ENCODE measurements at places on chromosomes 3 and 15.

- no peak for DNase-seq
Observed at GRCh38 chr3:25508433-25508832, 80.4 kb downstream of the RARB start.

- DNase-seq: no peak
Observed at GRCh38 chr15:50440932-50441331, 16.7 kb downstream of the USP8 start.

DNA sequence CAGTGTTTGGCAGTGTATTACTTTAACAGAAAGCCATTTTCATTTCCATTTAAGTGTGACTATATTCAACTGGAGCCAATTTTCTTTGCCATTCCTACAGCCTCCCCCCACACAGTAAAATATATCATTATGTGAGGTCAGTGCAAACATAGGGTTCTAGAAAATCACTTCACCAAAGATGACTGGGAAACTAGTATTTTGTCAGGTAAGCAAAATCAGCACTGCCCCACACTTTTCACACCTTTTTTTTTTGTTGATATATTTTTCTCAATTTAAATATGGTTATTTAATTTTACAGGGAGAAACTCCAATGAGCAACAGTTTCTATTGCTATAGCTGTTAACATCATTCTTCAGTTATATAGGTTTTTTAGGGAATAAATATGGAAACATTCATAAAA lies 29.7 kb downstream of the MKRN2OS start:
- no peak for DNase-seq

DNA sequence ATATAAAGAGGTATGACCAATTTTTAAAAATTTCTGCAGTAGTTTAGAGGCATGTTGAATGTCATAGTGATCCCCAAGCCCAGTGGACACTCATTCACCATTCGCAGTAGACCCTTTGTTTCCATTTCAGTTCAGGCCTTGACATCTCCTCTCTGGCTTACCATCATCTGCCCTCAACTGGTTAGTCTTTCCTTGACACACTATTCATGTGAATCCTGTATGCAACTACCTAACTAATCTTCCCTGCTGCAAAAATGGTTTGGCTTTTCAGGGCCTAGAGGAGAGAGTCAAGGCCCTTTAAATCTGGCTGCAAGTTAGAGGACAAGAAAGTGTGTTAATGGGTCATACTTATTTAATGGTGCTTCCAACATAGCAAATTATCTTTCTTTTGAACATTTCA lies 10.9 kb downstream of the APH1B start:
- DNase-seq: no peak

- peak; percentile 7 for DNase-seq
Observed at GRCh38 chr15:37682304-37682703, 252.1 kb upstream of the TMCO5A start.

- no peak for DNase-seq
Observed at GRCh38 chr15:42848846-42849245, 71.7 kb downstream of the TTBK2 start.

- DNase-seq: no peak
Observed at GRCh38 chr15:88303395-88303794, 46.9 kb upstream of the NTRK3 start.

GRCh38 chr3:46750555-46751038 lies 32.9 kb upstream of the PRSS50 start:
- no peak for DNase-seq

DNA sequence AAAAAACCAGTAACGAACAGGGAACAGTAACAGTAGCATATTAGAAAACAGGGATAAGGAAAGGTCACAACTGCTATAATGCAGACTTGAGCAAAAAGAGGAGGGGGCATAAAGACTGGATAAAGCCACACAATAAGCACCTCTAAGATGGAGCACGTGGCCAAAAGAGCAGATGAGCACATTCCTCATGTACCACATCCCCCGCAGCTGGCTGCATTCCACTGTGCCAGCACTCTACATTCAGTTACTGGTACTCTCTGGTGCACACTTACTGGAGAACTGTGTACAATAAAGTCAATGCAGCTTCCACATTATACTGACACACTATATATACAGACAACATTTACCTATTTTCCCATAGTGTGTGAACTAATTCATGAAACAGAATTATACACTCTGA lies 64.7 kb downstream of the UBE3A start:
- no peak for DNase-seq

GRCh38 chr3:123652342-123652984 lies 67.6 kb upstream of the HACD2 start:
- DNase-seq: peak; percentile 70

DNA sequence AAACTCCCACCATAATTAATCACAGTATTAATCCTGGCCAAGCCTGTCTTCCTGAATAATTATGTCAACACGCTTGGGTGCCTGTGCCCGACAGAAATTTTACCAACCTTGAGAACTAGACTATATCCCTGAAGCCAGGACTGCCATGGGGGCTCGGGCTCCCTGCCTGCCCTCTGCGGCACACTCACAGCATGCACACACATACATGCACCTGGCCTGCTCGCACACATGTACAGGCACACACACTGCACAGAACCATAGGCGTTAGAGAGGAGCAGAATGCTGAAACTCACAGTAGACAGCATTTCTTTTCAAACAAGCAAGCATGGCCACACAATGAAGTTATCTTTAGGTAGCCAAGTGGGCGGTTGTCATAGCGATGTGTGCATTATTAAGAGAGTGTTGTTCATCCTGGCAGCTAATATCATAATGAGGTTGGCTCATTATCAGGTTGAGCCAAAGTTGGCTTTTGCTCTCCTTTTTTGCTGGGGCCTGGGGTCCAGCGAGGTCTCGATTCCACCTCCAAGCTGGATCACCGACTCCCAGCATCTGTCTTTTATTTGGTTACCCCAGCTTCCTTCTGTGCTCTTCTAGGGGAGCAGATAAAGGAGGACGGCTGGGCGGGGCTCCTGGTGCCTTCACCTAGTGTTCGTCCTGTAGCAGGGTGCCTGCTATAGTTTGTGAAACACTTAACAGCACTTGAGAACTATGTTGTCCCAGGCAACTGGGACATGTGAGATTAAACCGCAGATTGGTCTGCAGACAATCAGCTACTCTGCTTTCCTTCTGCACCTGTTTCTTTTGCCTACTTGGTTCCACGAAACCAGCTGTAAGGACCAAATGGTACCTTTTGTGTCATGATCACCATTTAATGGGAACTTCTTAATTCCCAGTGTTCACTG lies 91.4 kb downstream of the ZNF621 start:
- DNase-seq: no peak

DNA sequence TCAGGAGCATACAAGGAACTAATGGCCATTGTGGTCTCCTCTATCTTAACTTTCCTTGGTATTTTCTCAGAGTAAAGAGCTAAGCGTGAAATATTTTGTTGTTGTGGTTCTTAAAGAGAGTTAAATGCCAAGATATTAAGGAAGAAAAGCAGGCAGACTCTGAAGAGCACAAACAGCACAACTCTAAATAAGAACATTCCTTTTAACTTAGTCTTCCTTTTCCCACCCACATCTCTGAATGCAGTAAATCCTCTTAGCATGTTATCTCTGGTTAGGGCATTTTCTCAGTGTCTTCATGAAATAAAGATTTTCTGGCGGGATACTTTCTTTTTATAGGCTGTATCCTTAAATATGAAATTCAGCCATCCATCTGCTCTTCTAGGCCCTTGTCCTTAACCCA lies 1.5 kb downstream of the GPR87 start:
- DNase-seq: no peak

- no peak for DNase-seq
Observed at GRCh38 chr15:69863446-69863845, 234.3 kb downstream of the TLE3 start.

GRCh38 chr3:185733980-185734724 lies 90.7 kb downstream of the IGF2BP2 start:
- DNase-seq: peak; percentile 90

DNA sequence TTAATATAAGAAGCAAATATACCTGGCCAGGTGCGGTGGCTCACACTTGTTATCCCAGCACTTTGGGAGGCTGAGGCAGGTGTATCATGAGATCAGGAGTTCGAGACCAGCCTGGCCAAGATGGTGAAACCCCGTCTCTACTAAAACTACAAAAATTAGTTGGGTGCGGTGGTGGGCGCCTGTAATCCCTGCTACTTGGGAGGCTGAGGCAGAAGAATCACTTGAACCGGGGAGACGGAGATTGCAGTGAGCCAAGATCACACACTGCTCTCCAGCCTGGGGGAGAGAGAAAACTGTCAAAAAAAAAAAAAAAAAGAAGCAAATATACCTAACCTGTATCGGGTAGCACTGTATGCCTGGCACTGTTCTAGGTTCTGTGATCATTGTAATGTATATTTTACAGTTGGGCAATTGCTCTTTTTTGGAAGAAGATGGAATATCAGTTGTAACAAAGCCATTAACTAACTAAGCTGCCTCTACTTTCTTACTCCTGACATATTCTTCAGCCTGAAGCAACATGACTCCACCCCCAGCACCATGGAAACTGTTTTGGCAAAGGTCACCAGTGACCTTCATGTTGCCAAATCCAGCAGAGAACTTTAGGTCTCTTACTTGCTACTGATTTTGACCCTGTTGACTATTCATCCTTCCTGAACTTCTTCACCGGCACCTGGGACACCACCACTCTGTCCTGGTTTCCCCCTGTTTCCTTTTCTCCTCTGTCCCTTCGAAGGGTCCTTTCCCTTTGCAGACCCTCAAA lies 203.8 kb downstream of the RPLP1 start:
- DNase-seq: no peak

- no peak for DNase-seq
Observed at GRCh38 chr3:124266487-124266886, 274.6 kb upstream of the ROPN1 start.

DNA sequence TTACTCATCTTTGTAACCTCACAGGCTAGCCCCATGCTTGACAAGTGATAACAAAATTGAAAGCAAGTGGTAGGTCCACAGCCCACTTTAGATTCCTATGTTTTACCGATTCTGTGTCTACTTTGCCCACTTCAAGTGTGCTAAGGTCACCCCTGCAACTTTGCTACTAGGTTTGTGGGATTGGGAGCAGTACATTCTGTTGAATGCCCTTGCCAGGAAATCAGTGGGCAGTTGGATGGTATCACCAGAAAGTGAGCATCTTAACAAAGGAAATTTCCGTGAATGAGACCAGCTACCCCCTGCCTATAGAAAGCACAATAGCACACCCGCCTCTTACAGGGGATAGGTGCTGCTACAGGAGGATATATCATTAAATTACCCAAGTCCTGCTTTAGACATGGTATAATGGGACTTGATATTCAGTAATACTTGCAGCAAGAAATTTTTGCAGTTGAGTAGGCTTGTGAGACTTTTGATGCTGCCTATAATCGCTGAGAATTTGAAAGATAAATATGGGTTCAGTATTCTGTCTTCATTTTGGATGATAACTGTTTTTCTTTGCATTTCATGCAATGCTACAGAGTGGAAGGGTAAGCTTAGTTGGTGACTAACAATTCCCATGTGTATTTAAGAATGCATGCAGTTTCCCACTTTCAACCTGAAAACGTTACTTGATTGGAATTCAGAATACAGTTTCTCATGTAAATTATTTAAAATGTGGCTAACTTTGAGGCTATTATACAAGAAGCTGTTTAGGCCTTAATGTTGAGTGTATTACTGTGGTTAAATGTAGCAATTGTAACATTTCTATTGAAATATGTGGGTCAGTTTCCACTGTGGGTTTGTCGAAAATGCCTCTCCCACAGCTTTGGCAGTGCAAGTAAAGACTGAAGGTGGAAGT lies 9.5 kb downstream of the EBLN2 start:
- no peak for DNase-seq

DNA sequence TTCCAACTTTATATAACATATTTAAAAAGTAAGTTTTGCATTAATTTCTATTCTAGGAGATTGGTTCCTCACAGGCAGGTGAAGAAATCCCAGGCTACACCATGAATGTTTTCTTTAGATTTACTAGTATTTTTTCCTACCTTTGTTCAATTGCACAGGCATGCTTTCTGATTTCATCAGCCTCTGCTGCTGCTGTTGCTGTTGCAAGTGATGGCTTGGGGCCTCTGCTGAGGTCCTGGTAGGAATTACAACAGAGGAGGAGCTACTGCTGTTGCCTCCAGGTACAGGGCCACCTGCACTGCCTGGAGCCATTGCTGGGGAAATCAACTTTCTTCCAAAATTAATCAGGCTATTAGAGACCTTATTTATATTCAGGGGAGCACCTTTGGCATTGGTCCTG lies 353.3 kb downstream of the PLCL2 start:
- peak; percentile 6 for DNase-seq

GRCh38 chr3:104553121-104553520 lies 813.6 kb upstream of the ALCAM start:
- DNase-seq: no peak

- no peak for DNase-seq
Observed at GRCh38 chr3:132088291-132088690, 53.5 kb upstream of the CPNE4 start.

DNA sequence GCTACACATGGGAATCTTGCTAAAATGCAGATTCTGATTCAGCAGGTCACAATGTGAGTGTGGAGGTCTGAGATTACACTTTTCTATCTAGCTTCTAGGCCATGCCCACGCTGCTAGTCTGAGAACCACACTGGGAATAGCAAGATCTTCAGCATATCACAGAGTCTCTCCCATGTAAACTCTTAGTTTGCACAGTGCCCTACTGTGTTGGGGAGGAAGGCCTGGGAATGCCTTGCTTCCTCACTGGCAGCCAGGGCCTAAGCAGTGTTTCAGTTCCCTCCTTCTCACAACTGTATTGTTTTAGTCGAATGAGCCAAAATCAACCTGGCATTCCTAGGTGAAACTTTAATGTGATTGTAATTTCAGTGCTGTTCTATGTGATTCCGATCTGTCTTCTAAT lies 180.0 kb upstream of the EIF1B start:
- no peak for DNase-seq

DNA sequence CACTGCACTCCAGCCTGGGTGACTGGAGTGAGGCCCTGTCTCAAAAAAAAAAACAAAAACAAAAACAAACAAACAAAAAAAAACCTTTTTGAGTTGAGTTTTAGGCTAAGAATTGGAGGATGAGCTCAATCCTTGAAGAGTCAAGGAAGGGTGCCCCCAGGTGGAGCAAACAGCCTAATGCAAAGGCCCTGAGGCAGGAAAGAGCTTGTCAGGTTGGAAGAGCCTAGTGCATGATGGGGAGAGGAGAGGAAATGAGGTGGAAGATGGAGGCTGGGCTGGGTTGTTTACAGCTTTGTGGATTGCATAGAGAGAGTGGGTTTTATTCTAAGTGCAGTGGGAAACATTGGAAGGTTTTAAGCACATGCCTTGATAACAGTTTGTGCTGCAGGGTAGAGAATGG lies 2.1 kb upstream of the SNX22 start:
- DNase-seq: peak; percentile 26

DNA sequence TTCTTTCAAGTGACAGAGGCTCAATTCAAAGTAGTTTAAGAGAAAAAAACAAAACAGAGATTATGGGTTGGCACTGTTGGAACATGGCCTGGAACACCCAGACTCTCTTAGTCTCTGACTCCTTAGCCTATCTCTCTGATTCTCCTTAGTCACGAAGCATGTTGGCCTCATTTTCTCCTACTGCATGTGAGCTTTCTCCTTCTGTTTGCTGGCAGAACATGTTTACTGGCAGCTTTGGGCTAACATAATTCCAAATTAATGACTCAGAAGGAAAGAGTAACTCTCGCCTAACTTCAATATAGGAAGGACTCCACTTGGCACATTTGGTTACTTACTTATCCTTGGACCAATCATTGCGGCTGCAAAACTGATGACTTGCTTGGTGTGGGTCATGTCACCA lies 21.7 kb upstream of the CCDC39 start:
- DNase-seq: no peak
